ENCODE measurements at places on chromosomes 13 and 19. TPM values are rescaled to one million over a fixed set of nuclear protein-coding genes. Genes with fewer than 3 reads are reported as not detected.

CLDND2 gene
- total RNA-seq = not detected

PCSK4 gene
- 0.12 TPM for total RNA-seq

ZNF649 gene
- total RNA-seq = 8.1 TPM

RFX1 gene
- total RNA-seq = 4.3 TPM

F10 gene
- 22.4 TPM for total RNA-seq

RFPL4A gene
- not detected for total RNA-seq

CD70 gene
- total RNA-seq = not detected

NLRP4 gene
- not detected for total RNA-seq

DMAC2 gene
- 33.1 TPM for total RNA-seq

MUC16 gene
- 0.12 TPM for total RNA-seq

ZNF345 gene
- 4.7 TPM for total RNA-seq

SCGB2B2 gene
- total RNA-seq = not detected

CRB3 gene
- not detected for total RNA-seq

CYP4F2 gene
- not detected for total RNA-seq

CCDC70 gene
- total RNA-seq = not detected

RPL13A gene
- total RNA-seq = 5,980 TPM

ZNF497 gene
- 0.47 TPM for total RNA-seq

ZNF681 gene
- 0.35 TPM for total RNA-seq

ZNF682 gene
- 3.4 TPM for total RNA-seq

INSL3 gene
- not detected for total RNA-seq

TEX29 gene
- not detected for total RNA-seq

ZIM2 gene
- total RNA-seq = not detected

LYL1 gene
- 6.1 TPM for total RNA-seq

GADD45GIP1 gene
- total RNA-seq = 57.1 TPM

Data from pericardium fibroblast (primary cell).